Psoas muscle (tissue), 8 donors: ENCODE measurements at places on chromosomes 11 and 22. TPM values are rescaled to one million over a fixed set of nuclear protein-coding genes. Genes with fewer than 3 reads are reported as not detected.

TPBGL gene
- total RNA-seq = not detected

RPL27A gene
- total RNA-seq = 562 TPM

GRCh38 chr11:73034331-73034730 lies 107.8 kb downstream of the FCHSD2 start:
- DNase-seq = no peak
- no peaks in the 10 kb centered on the region for H3K36me3 ChIP-seq
- H3K27me3 ChIP-seq = no peaks in the 10 kb centered on the region
- no peak overlapping the region for H3K4me3 ChIP-seq

GRCh38 chr11:26331911-26332571 lies at the start of gene ANO3:
Gene ANO3 (plus strand): TSS chr11:26332130. CDS start chr11:26332276, 146 bp downstream.
- no peak within 1 kb of the TSS for H3K27ac ChIP-seq
- DNase-seq = peak; percentile 44
- peaks cover 1% of the 10 kb centered on the region for H3K27me3 ChIP-seq
- H3K4me1 ChIP-seq = no peaks in the 10 kb centered on the region
- peak within 1 kb of the TSS; percentile 25 for H3K4me3 ChIP-seq
- H3K36me3 ChIP-seq = no peaks in the 10 kb centered on the region

- H3K4me1 ChIP-seq = peaks cover 17% of the 10 kb centered on the region
- H3K27me3 ChIP-seq = no peaks in the 10 kb centered on the region
These were observed 31.7 kb downstream of the ADAMTS15 start for GRCh38 chr11:130480186-130480585.

GRCh38 chr22:39318507-39319283 lies 728 bp downstream of the RPL3 start:
- no peaks in the 10 kb centered on the region for H3K27me3 ChIP-seq
- H3K4me1 ChIP-seq = peaks cover 44% of the 10 kb centered on the region
- H3K27ac ChIP-seq = peak overlapping the region; percentile 95
- no peak for DNase-seq

GRCh38 chr22:30519842-30520425 lies 14.4 kb upstream of the SEC14L4 start:
- H3K27ac ChIP-seq = no peak overlapping the region
- no peaks in the 10 kb centered on the region for H3K27me3 ChIP-seq
- no peak overlapping the region for H3K4me3 ChIP-seq
- no peaks in the 10 kb centered on the region for H3K36me3 ChIP-seq

- H3K4me1 ChIP-seq = no peaks in the 10 kb centered on the region
- DNase-seq = no peak
- H3K27ac ChIP-seq = no peak overlapping the region
- no peak overlapping the region for H3K4me3 ChIP-seq
- H3K36me3 ChIP-seq = no peaks in the 10 kb centered on the region
These were observed 24.9 kb upstream of the EMSY start for GRCh38 chr11:76419896-76420295.
